ENCODE measurements at places on chromosomes 11 and 22. TPM values are rescaled to one million over a fixed set of nuclear protein-coding genes. Genes with fewer than 3 reads are reported as not detected.

GRCh38 chr22:49735411-49735900 lies 92.2 kb downstream of the BRD1 start:
- H3K4me3 ChIP-seq, result no peak overlapping the region
- H3K27ac ChIP-seq, result no peak overlapping the region
- no peaks in the 10 kb centered on the region for H3K36me3 ChIP-seq
- H3K27me3 ChIP-seq, result no peaks in the 10 kb centered on the region
- no peaks in the 10 kb centered on the region for H3K4me1 ChIP-seq
- no peak for DNase-seq

GRCh38 chr22:19757985-19758895 lies 2.3 kb upstream of the TBX1 start:
- no peak overlapping the region for H3K27ac ChIP-seq
- no peak overlapping the region for H3K4me3 ChIP-seq
- no peaks in the 10 kb centered on the region for H3K4me1 ChIP-seq
- DNase-seq, result no peak
- H3K27me3 ChIP-seq, result peaks cover 26% of the 10 kb centered on the region

GRCh38 chr11:113574171-113574570 lies 99.0 kb upstream of the DRD2 start:
- H3K4me1 ChIP-seq, result no peaks in the 10 kb centered on the region
- no peak overlapping the region for H3K4me3 ChIP-seq
- H3K27ac ChIP-seq, result no peak overlapping the region

DNA sequence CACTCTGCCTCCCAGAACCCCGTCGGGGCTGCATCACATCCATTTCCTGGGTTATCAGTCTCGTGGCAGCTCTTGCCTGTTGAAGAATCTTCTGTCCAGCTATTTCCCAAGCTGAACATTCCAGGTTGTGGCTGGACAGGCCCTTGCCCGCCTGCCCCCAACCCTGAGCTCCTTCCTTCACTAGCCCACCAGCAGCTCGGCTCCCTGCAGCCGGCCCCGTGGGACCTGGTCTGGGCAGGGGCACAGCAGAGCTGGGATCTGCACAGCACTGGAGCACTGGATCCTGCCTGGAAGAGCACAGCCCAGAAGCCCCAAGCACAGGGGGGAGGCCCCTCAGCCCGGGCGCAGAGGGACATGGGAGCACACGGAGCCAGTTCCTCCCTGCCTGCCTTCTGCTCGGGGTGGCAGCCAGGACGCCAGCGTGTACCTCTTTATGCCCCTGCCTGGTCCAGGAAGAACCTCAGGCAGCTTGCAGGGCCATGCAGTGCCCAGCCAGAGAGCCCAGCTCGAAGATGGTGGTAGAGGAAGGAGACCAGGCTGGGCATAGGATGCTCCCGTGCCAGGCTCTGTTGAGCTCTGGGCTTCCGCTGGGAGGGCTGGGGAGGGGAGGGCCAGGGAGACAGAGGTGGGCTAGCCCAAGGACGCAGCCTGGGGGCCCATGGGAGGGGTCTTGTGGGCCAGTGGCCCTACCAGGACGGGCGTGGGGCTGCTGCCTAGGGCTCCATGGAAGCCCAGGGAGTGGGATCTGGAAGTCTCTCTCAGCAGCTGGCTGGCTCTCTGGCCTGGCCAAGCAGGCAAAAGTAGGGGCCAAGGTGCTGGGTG lies 16.6 kb upstream of the GNB1L start:
- no peaks in the 10 kb centered on the region for H3K4me1 ChIP-seq
- no peaks in the 10 kb centered on the region for H3K36me3 ChIP-seq
- H3K27me3 ChIP-seq, result no peaks in the 10 kb centered on the region
- no peak overlapping the region for H3K27ac ChIP-seq
- no peak overlapping the region for H3K4me3 ChIP-seq

DNA sequence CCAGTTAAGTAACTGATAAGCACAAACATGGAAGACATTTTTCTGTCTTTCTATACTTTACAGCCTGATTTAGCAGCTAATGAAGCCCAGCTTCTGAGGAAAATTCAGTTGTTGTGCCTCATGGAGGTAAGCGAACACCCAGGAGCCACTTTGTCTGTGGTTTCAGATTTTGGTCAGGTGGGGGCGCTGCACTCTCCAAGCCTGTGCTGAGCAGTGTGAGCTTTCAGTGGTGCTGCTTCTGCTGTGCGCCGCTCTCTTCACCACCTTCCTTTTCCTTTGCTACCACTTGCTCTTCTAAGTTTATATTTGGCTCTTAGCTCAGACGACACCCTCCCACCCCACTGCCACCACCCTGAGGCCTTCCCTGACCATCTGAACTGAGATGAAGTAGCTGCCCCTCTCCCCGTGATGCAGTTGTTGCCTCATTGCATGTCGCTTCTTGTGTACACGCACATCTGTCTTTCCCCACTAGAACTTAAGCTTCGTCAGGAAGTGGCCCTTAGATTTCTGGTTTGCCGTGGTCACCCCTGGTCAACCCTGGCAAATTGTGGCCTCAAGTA lies 14.0 kb downstream of the PSMD13 start:
- DNase-seq, result no peak
- no peak overlapping the region for H3K27ac ChIP-seq
- no peak overlapping the region for H3K4me3 ChIP-seq
- H3K27me3 ChIP-seq, result no peaks in the 10 kb centered on the region

DNA sequence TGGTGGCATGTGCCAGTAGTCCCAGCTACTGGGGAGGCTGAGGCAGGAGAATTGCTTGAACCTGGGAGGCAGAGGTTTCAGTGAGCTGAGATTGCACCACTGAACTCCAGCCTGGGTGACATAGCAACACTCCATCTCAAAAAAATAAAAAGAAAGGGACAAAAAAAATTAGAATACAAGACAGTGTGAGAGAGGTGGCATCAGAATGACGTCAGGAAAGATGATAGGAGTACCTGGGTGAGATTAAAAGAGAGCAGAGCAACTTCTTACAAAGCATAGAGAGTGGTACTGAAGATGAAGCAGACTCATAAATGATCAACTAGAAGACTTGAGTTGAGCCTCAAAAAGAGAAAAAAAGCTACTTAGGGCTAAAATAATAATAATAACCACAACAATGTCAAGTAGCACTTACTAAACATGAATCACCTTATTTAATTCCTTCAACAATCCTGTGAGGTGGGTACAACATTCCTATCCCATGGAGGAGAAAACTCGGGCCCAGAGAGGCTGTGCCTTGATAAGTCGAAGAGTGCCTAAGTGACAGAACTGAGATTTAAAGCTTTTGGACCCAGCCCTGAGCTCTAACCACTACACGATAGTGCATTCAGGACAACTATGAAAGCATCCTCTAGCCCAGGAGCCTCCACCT lies 5.2 kb upstream of the SLN start:
- no peaks in the 10 kb centered on the region for H3K36me3 ChIP-seq
- no peaks in the 10 kb centered on the region for H3K4me1 ChIP-seq
- H3K27ac ChIP-seq, result no peak overlapping the region
- no peak overlapping the region for H3K4me3 ChIP-seq
- H3K27me3 ChIP-seq, result no peaks in the 10 kb centered on the region

DNA sequence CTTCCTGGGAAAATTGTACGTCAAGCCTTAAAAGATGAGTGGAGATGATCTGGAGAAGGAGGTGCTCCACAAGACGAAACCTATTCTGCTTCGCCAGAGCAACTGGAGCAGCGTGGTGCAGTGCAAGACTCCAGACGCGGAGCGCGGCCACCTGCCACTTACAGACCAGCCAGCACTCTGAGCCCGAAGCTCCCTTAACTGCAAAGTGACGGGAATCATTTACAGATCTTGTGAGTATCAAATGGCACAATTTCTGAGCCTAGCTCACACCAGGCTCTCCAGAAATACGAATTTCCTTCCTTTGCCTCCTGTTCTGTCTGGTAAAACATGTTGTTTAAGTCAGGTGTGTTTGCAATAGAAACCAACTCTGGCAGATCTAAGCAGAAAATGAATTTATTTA lies 369.3 kb downstream of the CADM1 start:
- H3K27ac ChIP-seq, result no peak overlapping the region
- H3K36me3 ChIP-seq, result no peaks in the 10 kb centered on the region
- no peak overlapping the region for H3K4me3 ChIP-seq
- H3K27me3 ChIP-seq, result no peaks in the 10 kb centered on the region

KCNJ5 gene
- 8.2 TPM for total RNA-seq

GDPD4 gene
- not detected for total RNA-seq

AQP11 gene
- total RNA-seq, result 1.7 TPM

AIFM3 gene
- 1.0 TPM for total RNA-seq

OR8K3 gene
- not detected for total RNA-seq

ELMOD1 gene
- 10.4 TPM for total RNA-seq

KRTAP5-9 gene
- not detected for total RNA-seq

PKNOX2 gene
- 5.5 TPM for total RNA-seq

STARD10 gene
- 77.0 TPM for total RNA-seq

PHLDA2 gene
- total RNA-seq, result 1.8 TPM
